Sciatic nerve (tissue), 2 donors: ENCODE measurements at places on chromosomes 6 and 20.

- DNase-seq = no peak
These were observed 2.4 kb downstream of the LAMA2 start for GRCh38 chr6:128885381-128885780.

- no peak for DNase-seq
These were observed 5.6 kb downstream of the CD93 start for GRCh38 chr20:23080521-23080920.

- DNase-seq = no peak
These were observed 40.9 kb downstream of the EYA2 start for GRCh38 chr20:46935394-46936017.

- no peak for DNase-seq
These were observed 548.8 kb downstream of the COL12A1 start for GRCh38 chr6:74657011-74657410.

GRCh38 chr20:60102665-60103210, 144.5 kb downstream of the CDH26 start:
- no peak for DNase-seq

GRCh38 chr6:31423550-31423949, 20.2 kb downstream of the MICA start:
- no peak for DNase-seq

DNA sequence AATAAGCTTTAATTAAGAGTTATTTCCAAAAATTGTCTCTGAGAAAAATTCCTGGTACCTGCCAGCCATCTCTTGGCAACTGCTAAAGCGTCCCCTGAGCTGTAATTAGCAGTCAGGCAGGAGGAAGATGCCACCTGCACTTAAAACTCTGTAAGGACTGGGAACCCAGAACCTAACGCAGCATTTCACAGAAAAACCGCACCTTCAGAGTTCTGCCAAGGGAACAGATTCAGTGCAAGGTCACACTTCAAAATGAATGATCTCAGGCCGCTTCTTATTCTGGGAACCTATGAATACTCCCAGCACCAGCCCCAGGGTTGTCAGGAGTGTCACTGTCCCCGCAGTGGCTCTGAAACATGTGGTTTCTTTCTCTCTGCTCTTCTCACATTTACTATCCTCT, 36.7 kb downstream of the INSM1 start:
- no peak for DNase-seq

DNA sequence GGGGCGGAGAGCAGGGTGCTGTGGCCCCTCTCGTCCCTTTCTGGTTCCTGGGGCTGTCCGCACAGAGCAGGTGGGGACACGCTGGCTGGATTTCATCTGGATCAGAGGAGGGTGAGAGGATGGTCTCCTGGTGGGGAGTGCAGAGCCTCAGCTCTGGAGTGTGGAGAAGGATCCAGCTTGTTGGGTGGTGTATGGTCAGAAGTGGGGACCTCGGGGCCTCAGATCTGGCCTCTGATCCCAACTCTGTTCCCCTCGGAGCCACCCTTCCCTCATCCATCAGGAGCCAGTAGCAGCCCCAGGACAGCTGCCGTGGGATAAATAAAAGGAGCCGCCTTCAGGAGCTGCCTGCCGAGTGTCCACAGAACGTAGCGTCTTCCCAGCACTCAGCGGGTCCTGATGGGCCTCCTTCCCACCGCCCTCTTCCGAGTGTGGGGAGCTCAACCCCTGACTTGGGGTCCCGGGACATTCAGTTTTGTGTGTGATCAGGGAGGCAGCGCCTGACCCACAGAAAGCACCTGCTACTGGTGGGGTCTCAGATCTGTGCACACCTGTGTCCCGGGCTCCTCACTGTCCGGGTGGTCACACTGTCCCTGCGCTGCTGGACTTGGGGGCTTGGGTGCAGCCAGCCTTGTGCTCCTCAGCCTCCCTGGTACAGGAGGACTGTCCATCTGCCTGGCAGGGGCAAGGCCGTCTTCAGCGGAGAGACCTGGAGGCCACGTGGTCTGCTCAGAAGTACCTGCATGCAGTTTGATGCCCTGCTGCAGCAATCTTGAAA, 25.4 kb upstream of the BHLHE23 start:
- no peak for DNase-seq

GRCh38 chr6:27321901-27322300, 9.8 kb upstream of the POM121L2 start:
- no peak for DNase-seq

GRCh38 chr6:21999012-21999528, 297.8 kb downstream of the PRL start:
- DNase-seq = no peak

GRCh38 chr6:16388488-16388887, 150.1 kb downstream of the GMPR start:
- no peak for DNase-seq

DNA sequence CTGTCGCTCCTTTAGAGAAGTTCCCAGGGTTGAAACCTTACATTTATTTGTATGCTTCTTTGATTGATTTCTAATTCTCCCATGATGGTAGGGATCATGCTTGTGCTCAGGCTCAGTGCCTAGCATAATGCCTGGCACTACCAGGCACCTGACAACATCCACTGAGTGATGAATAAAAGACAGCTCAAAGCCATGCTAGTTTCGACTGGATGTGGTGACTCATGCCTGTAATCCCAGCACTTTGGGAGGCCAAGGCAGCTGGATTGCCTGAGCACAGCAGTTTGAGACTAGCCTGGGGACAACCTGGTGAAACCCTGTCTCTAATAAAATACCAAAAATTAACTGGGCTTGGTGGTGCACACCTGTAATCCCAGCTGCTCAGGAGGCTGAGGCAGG, 11.6 kb upstream of the CD164 start:
- DNase-seq = no peak

GRCh38 chr6:41560431-41561192, 14.4 kb downstream of the FOXP4 start:
- DNase-seq = no peak

GRCh38 chr6:39917981-39918380, 16.3 kb downstream of the MOCS1 start:
- DNase-seq = no peak

DNA sequence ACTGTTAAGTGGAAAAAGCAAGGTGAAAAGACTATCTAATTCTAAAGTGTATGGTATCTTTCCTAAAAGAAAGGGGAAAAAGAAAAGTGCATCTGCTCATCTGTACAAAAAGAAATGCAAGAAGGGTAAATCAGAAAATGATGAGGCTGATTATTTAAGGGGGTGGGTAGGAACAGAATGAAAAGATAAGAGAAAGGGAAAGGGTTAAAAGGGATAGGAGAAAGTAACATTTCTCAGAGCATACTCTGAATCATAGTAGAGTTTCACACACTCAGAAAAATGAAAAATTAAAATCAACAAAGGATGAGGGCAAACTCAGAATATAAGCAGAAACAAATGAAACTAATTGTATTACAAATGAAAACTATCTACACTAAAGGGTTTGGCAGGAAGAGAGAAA, 79.1 kb downstream of the RNGTT start:
- no peak for DNase-seq

DNA sequence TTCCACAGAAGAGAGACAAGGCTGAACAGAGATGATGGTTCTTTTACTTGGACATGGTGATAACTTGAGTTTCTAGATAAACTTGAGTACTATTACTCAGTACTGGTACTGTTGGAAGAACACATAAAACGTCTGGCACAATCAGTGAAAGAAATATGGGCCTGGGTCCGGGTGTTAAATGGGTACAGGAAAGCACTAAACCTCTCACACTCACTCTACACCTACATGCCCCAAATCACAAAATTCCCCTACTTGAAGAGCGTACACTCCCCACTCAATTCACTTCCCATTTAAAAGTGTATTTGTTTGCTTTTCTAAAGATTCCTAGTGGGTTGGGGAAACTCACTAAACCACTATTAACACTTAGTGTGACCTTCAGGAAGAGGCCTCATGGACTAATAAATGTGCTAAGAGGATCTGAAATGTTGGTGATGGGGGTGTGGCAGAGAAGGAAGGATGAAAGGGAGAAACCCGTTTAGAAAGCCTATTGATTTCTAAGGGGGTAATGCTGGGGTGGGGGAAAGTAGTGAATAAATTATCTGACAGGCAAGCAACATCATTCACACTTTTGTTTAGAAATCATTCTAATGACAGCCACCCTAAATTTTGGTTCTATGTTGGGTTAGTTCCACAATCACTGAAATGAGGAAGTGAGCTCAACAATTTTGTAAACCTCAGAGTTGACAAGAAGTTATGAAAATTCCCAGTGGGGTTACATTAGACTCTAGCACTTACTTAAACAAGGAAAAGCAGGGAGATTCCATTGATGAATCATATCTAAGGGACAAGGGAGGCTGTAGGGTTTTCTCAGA, 222.6 kb upstream of the MARCKS start:
- DNase-seq = no peak

DNA sequence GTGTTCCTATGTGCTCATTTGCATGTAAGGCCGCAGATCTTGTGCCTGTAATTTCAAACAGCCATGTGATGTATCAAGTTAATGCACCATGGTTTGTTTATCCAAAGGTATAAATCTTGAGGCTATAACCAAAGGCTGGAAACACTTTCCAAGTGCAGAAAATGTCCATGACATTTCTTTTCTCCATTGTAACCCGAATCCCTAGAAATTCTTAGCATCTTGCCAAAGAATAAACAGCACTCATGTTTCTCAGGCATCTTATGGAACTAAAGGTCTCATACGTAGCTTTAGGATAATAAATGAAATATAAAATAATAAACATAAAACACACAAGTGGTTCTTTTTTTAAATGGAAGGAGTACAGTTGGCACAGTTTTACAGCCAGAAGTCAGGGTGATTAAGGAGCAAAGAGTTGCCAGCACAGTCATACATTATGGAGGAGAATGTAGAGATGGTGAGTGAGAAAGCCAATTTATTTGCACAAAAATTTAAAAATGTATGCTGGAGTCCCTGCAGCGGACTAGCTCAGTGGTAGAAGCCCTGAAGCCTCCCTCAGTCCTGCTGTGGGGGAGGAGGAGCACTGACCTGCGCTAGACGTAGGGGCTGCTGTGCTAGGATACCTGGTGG, 18.0 kb downstream of the CDH26 start:
- no peak for DNase-seq

GRCh38 chr6:9334979-9335378, 899.6 kb upstream of the SLC35B3 start:
- DNase-seq = no peak

- DNase-seq = no peak
These were observed 17.3 kb downstream of the GABRR2 start for GRCh38 chr6:89297695-89298351.

DNA sequence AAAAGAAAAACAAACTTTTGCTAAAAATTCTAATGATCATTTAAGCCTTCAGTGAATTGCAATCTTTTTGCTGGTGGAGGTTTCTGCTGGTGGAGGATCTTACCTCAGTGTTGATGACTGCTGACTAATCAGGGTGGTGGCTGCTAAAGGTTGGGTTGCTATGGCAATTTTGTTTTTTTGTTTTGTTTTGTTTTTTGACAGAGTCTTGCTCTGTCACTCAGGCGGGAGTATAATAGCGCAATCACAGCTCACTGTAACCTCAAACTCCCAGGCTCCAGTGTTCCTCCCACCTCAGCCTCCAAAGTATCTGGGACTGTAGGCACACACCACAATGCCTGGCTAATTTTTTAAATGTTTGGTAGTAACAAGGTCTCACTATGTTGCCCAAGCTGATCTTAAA, 94.7 kb downstream of the ANKRD6 start:
- no peak for DNase-seq

- no peak for DNase-seq
These were observed 248.2 kb downstream of the QKI start for GRCh38 chr6:163662604-163663225.

GRCh38 chr6:90072501-90072900, 178.2 kb downstream of the GJA10 start:
- DNase-seq = no peak

DNA sequence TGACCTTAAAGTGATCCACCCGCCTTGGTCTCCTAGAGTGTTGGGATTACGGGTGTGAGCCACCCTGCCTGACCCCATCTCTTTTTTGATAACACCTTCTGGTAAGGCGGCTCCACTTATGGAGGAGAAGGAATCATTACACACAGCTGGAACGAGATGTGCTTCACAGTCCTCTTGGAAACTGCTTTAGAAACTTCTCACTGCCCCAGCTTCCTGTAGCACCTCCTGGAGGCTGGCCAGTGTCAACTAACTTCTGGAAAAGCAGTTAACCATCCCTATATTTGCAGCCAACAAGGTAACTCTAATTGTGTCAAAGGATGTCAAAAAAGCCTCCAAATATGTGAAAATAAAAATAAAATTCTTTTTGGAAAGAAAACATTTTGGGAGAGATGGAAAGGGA, 48.8 kb upstream of the BCLAF1 start:
- no peak for DNase-seq

DNA sequence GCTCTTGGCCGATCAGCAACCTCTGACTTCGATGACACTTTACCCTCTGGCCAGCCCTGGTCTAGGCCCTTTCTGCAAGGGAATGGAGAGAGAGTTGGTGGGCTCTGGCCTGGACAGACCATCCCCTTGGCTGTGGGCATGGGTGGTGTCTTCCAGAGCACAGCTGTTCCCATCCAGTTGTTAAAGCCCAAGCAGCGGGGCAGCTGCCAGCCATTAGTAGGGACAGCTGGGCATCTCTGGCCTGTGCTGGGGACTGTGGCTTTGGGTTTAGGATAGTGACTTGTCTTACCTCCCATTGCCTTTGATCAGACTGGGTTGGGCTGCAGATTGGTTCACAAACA, 2.8 kb downstream of the CDC25B start:
- DNase-seq = no peak

DNA sequence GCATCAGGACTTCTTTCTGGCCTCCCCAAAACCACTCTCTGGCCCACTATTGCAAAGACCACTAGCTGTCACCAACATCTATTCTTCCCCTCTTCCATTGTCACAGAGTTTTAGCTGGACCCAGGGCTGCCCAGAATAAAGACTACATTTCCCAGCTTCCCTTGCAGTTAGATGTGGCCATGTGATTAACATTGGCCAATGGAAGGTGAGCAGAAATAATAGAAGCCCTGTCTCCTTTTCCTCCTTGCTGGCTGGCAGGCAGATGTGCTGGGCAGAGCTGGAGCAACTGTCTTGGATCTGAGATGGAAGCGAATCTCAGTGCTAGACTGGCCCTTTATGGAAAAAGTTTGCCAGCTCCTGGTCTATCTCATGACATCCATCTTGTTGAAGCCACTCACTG, 97.0 kb downstream of the KCNB1 start:
- no peak for DNase-seq

DNA sequence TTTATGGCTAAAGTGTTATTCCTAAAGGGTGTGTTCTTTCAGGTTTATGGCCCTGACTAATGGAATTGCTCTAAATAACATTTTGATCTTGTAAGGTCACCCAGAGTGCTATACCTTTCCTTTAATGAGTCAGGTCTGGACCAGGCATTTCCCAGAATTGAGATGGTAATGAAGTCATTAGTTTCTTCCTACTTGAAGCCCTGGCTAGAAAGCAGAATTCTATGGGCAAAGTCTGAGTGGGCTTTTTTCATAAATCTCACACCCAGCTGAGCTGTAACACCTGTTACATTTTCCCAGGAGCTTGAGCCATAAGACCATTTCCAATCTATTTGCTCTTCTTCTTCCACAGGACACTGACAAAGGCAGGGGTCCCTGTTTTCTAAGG, 122.0 kb upstream of the ID4 start:
- no peak for DNase-seq

DNA sequence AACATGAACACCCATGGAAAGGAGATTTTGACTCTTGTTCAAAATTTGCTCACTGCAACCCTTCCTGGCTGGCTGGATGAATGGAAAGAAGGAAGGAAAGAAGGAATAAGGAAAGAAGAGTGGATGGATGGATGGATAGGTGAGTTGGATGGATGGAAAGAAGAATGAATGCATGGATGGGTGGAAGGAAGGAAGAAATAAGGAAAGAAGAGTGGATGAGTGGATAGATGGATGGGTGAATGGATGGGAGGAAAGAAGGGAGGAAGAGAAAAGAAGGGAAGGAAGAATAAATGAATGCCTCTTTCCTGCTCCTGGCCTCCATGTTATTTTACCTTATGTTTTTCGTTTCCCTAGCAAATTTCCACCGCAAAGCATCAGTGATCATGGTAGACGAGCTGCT, 74.2 kb upstream of the RIN2 start:
- no peak for DNase-seq
